ENCODE measurements at places on chromosomes 2 and 18. TPM values are rescaled to one million over a fixed set of nuclear protein-coding genes. Genes with fewer than 3 reads are reported as not detected.

The SOWAHC gene
- total RNA-seq: 21.4 TPM

The CYTIP gene
- 4.3 TPM for total RNA-seq

The CYBRD1 gene
- 193 TPM for total RNA-seq

The ACMSD gene
- total RNA-seq: not detected

The TEX44 gene
- total RNA-seq: not detected

The LIMS4 gene
- total RNA-seq: 4.6 TPM

The CRYGD gene
- not detected for total RNA-seq

The GALNT5 gene
- not detected for total RNA-seq

The TFPI gene
- total RNA-seq: 29.3 TPM

The NPAS2 gene
- 22.7 TPM for total RNA-seq

The HOXD1 gene
- 0.16 TPM for total RNA-seq

The EPG5 gene
- 26.1 TPM for total RNA-seq

The SLC38A11 gene
- total RNA-seq: 0.49 TPM

GRCh38 chr2:43218702-43219382 lies 7.6 kb downstream of the ZFP36L2 start:
- DNase-seq: peak; percentile 78

GRCh38 chr2:145524836-145525235 lies 1004.9 kb upstream of the ZEB2 start:
- DNase-seq: no peak

GRCh38 chr2:111015283-111015995 lies 105.3 kb upstream of the BCL2L11 start:
- no peak for DNase-seq

GRCh38 chr2:121476684-121477083 lies 54.0 kb upstream of the RNU4ATAC start:
- no peak for DNase-seq

GRCh38 chr2:70930371-70931329 lies 5.0 kb upstream of the ATP6V1B1 start:
- no peak for DNase-seq

- no peak for DNase-seq
Measured at GRCh38 chr2:147610496-147611040, 234.3 kb upstream of the ACVR2A start.

GRCh38 chr2:152247337-152247695 lies 71.8 kb upstream of the STAM2 start:
- DNase-seq: no peak

DNA sequence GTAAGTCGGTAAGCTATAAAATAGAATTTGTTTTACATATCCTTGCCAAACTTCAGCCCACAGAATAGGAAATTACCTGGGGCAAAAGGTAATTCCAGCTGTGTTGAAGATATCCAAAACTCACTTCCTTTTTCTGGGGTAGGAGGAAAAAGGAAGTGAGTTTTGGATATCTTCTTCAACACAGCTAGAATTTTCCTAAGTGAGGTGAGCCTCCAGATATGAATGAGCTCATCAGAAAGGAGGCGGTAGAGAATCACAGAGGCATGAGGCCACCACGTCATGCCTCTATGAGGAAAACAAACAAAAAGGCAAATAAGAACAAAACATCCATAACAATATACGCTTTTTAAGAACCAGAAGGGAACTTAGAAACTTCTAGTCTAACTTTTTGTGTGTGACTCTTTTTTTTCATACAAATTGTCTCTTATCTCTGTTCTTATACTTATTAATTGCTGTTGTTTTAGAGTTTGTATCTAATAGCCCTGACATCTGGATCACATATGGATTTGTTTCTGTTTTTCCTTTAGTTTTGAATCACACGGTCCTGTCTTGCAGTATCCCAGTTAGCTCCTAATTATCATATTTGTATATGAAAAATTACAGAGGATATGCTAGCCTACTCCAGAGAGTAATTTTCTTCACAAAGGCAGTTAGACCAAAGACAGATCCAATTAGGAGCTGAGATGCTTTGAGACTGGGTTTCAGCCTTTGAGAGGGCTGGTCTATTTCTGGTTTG lies 104.5 kb downstream of the RBM43 start:
- DNase-seq: no peak

DNA sequence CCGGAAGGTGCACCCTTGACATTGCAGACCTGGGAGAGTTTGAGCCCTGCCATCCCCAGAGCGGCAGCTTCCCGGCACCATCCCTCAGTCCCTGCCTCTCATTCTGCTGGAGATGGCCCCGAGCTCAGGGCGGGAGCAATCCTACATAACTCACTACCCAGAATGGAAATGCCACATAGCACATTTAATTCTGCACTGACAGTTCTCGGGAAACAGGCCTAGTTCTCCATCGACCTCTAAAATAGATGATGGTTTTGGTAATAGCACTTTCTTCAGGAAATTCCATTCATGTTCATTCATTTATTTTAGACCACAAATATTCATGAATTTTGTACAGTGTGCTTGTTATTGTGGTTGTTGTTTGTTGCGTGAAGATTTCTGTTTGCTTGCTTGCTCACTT lies 92.9 kb upstream of the SLC14A2 start:
- DNase-seq: no peak

DNA sequence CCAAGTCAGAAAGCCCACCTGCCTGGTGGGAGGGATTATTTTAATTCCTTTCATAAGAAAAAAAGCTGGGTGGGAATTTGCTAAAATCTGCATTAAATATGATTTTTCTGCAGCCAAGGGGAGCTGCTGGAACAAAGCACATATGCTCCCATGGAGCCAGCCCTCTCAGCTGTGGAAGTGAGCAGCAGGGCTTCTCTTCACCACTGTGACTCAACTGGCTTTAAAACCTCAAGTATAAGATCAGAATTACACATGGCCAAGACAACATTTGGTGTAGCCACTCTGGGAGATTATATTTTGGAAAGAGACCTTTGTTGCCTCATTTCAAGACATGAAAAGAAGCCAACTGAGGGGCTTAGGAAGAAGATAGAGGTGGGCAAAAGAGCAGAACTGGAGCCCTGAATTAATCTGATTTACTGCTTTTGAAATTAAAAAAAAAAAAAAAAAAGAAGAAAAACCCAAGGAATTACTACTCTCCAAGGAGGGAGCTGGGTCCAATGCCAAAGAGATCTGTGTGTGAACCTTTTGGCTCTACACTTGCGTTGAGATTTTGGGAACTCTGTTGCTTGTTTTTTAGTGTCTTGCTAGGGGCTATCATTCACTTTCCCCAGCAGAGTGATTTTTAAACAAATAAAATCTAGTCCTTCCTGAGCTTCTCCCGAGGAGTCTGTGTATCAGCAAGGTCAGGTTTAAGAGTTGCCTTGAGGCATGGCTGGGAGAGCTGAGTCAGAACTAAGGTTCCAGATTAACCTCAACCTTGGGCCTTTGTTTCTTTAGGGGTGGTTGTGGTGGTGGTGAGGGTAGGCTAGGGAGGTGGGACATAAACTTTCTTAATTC lies 6.0 kb downstream of the LHCGR start:
- DNase-seq: no peak

DNA sequence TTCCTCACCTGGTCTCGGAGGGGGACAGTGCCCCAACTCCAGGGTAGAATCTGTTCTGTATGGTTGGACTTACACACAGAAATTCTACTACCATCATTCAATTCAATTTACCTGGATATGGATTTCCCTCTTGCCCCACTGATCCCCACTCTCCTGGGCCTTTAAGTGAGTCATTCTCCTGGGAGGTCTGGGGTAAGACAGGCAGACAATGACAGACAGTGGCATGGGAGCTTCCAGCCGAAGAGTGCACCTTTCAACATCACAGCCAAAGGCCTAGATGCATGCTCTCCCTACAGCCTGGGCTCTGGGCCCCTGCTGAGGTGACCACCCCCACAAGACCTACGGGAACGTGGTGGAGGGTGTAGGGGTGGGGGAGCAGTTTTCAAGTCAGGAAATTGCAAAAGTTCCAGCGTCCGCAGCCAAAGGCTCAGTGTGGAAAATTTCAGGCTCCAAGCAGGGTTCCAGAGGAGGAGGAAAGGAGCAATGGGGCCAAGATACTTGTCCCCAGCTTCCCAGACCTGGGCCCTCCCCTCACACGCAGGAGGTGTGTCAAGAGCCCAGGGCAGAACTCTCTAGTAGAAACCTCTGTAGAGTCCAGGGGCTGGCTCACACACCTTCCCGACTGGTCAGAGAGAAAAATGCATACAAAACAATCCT lies 296.4 kb downstream of the CYP26B1 start:
- DNase-seq: no peak

GRCh38 chr2:151657667-151658076 lies 76.6 kb downstream of the NEB start:
- no peak for DNase-seq

DNA sequence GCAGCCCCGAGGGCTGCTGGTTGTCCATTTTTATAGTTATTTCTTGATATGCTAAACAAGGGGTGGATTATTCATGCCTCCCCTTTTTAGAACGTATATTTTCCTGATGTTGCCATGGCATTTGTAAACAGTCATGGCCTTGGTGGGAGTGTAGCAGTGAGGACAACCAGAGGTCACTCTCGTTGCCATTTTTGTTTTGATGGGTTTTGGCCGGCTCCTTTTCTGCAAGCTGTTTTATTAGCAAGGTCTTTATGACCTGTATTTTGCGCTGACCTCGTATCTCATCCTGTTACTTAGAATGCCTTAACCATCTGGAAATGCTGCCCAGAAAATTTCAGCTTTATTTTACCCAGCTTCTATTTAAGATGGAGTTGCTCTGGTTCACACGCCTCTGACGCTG lies 825.8 kb upstream of the CDH2 start:
- no peak for DNase-seq

DNA sequence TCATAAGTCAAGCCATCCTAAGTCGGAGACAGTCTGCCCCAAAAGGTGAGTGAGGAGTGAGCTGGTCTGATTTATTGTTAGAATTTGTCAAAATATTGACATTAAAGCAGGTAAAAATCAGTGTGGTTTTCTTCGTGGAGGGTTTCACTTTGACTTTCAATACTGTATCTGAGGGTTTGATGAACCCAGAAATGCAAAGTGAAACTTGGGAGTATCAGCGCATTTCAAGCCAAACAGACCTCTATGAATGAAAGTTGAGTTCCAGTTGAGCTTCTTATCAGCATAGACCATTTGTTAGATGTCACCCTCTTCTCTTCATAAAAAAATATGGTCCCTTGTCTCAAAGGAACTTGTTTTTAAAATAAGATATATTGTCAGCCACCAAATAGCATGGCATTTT lies 21.7 kb upstream of the CXCR4 start:
- DNase-seq: no peak

- no peak for DNase-seq
Measured at GRCh38 chr2:61111708-61112107, 46.0 kb downstream of the SANBR start.

GRCh38 chr18:30088238-30089015 lies 954.1 kb downstream of the DSC3 start:
- DNase-seq: no peak

DNA sequence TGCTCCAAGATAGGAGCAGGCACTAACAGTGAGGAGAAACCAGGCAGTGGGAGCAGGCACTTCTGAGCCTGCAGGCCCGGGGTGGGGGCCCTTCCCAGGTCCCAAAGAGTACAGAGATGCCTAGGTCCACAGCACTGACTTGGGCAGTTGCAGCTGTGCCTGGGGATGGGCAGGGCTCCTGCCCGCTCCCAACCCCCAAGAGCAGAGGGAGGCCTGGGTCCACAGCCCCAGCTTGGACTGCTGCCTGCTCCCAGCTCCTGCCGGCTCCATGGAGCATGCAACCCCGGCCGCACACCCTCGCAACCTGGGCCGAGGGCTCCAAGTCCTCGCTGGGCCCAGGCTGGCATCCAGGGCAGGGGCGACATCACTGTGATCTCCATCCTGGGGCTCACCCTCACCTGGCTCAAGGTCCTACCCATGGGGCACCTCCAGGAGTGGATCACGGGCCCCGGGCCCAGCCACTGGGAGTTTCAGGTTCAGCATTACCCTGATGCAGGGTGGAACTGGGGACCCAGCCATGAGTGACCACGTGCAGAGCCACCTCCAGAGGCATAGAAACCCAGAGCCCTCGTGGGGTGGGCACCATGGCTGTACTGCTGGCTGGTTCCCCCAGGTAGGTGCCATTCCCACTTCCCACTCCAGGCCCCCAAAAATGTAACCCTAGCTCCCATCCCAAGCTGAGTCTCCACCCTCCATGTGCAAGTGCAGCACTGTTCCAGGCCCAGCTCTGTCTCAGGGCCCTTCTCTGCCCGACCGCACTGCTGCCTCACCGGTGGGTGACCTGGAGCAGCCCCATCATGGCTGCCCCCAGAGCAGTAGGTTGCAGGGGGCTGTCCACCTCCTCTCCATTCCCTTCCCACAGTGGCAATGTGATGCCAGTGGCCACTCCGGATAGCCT lies 325.6 kb downstream of the NR4A2 start:
- peak; percentile 58 for DNase-seq

DNA sequence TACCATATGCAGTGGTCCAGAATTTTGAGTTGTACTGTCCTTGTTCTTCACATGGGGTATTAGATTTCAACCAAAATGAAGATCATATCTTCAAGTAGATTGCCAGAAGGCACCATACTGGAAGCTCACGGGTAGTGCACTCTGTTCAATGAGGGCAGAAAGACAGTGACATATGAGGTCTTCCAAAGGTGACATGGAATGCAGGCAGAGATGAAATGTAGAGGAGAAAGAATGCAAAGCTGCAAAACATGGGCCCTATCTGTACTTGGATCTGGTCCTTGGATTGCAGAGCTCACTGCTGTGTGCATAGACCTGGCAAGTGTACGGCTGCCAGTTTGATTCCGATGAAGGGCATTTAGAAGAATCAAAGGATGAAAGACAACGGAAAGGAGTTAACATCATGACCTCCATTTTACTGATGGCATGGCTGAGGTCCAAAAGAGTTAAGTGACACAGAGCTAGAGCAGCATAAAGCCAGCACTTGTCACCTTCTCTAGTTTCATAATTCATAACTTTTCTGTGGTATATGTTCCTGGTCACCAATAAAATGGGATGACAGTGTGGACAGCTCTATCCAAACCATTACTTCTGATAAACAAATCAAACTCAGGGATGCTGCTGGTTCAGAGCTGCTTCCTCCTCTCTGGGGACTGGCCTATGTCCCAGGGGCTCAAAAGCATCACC lies 64.7 kb downstream of the BCL2 start:
- DNase-seq: no peak

DNA sequence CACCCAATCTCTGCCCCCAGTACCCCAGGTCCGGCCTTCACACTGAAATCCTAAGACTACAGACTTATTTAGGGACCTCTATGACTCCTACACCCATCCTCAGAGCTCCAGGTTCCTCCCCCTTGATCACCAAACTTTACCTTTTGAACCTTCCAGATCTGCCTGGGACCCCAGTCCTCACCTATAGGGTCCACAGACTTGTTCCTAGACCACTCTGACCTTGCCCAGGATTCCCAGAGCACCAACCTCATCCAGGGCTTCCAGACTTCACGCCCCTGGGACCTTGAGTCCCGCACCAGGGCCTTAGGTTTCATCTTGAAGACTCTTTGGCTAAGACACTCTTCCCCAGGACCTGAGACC lies 462 bp downstream of the CHCHD5 start:
- no peak for DNase-seq

GRCh38 chr18:49678440-49678839 lies 116.6 kb downstream of the LIPG start:
- DNase-seq: no peak

Data from sigmoid colon (tissue), 7 donors.